ENCODE measurements at places on chromosomes 3 and 15.

- DNase-seq = no peak
These were observed at the start of gene GMNC for GRCh38 chr3:190862209-190863118. GMNC (minus strand) TSS chr3:190862694; CDS start chr3:190862615, 79 bp downstream.

DNA sequence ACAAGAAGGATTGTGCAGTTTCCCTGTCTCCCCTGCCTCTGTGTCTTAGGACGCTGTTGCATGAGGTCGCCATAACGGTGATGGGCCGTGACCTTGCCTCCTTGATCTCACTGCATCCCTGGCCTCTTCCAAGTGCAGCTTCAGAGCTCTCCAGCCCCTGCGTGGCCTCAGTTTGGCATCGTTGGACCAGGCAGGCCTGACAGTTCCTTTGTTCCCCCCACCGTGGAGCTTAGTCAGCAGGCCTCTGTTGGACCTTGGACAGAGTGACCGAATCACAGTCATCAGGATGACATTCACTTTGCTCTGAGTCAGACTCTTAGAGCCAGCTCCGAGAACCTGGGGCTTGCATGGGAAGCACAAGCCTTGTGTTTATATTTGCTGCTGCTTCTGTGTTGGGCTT, 139.4 kb downstream of the OPA1 start:
- no peak for DNase-seq

DNA sequence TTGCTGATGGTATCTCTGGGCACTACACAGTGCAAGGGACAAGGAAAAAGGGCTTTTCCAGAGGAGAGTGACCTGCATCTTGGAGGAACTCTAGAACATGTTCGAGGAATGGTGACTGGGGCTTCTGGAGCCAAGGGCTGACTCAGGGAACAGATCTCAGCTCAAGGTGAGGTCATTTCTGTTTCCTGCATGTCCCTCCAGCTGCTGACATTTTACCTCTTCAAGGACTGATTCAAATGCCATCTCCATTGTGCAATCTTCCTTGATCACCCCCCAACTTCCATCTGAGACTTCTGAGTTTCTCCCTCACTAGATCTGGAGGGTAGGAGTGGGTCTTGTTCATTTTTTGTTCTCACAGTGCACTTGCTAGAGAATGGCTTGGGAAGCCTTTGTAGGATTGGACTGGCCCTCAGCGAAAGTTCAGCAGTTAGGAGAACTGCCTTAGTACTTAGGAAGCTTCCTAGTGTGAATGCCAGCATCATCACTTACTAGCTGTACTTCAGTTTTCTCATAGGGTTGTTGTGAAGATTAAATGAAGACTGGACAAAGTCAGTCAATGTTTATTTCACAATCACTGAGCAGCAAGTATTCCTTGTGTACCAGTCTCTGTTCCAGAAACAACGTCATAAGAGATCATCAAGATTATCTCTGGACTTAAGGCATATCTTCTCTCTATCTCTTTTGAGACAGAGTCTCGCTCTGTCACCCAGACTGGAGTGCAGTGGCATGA, 2.6 kb upstream of the IDH3A start:
- no peak for DNase-seq

- no peak for DNase-seq
These were observed 7.0 kb downstream of the TRAK1 start for GRCh38 chr3:42098171-42098570.

DNA sequence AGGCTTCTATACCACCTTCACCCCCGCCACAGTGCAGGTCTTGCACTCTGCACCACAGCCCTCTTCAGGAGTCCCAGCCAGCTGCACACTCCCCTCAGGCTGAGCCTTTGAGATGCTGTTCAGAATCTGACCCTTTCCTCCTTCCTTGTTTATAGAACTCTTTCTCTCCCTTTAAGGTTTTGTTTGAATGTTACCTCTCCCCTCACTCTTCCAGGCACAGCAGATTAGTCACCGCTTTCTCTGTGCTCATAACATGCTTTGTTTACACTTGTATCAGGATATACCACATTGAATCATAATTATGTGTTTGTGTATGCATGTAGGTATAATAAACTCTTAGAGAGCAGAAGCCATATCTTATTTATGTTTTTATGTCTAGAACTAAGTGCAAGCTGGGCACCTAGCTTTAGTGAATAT, 168.4 kb upstream of the BCL6 start:
- DNase-seq = no peak

DNA sequence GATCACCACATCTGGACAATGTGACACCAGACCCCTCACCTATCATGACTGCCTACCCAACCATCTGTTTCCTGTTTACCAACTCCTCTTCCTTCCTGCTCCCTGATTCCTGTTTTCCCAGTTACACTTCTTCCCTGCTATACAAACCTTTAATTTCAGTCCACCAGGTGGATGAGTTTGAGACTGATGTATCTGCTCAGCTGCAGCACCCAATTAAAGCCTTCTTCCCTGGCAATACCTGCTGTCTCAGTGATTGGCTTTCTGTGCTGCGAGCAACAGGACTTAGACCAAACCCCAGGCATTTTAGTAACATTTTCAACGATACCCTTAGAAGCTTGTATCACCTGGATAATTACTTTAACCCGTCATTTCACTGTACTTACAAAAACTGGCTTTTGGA, 968.2 kb upstream of the NR2F2 start:
- no peak for DNase-seq

DNA sequence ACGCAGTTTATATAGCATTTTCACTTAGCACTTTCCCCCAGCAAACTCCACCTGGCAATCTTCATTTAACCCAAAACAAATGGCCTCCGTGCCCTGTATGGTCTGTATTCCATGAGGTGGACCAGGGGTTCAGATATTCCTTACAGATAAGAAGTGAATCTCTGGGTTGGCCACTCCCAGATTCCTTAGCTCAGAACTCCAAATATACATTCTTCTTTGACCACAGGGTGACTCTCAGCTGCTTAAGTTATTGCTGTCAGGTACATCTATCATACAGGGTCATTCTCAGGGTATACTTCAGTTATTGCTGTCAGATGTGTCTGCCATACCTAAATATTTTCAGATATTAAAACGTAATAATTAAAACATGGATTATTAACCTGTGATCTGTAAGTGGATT, 229.8 kb downstream of the TBL1XR1 start:
- no peak for DNase-seq

GRCh38 chr15:63292771-63293170, 15.4 kb downstream of the APH1B start:
- no peak for DNase-seq

DNA sequence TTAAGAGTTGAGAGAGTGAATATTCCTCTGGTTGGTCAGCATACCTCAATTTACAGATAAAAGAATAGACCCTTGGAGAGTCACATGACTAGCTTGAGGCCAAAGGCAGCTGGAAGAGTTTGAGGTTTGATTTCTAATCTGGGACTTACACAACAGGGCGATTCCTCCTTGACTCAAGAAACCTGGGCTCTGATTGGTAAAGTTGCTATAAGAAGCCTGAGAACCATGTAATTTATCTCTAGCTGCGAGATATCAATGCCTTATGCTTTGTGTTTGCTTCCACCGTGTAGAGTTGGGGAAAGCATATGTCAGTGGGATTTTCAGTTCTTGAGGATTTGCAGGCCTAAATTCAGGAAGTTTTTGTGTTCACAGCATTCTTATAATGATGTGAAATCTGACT, 206.0 kb downstream of the KLHL25 start:
- DNase-seq = no peak

GRCh38 chr3:24258727-24259600, 235.7 kb downstream of the THRB start:
- no peak for DNase-seq

GRCh38 chr3:156577736-156578135, 22.8 kb upstream of the SSR3 start:
- no peak for DNase-seq

GRCh38 chr15:60413231-60413824, 15.5 kb upstream of the ANXA2 start:
- no peak for DNase-seq

DNA sequence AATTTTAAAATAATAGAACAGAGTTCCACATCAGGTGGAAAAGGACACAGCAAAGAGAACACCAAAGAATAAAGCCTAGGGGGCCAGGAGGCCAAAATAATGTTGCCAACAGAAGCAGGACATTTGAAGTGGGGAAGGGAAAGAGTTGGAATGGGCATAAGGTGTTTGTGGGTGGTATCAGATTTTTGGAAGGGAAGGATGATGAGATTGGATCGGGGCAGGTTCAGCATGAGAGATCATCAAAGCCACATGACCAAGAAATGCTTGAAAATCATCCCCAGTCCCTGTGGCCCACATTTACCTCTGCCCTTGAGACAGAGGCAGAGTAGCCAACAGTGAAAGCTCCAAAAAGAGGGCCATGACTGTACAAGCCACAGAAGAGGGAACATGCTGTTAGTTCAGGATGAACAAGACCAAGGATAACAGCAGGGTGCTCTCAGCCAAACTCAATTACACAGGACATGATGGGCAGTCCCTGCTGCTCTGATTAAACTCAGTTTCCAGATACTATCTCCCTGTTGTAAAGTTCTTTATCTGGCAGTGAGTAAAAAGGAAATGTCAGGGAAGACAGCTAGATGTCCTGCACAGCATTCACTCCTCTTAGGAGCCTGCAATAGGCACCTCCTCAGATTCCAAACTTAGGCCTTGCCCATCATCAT, 32.5 kb downstream of the RAB27A start:
- DNase-seq = no peak

DNA sequence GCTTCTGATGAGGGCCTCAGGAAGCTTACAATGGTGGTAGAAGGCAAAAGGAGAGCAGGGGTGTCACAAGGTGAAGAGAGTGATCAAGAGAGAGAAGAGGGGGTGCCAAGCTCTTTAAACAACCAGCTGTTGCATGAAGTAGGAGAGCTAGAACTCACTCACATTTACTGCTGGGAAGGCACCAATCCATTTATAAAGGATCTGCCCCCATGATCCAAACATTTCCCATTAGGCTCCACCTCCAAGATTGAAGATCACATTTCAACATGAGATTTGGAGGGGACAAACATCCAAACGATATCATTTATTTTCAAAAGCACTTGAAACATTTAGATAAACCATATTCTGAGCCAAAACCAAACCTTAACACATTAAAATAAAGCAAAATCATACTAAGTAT, 26.3 kb downstream of the ANKRD28 start:
- DNase-seq = no peak

DNA sequence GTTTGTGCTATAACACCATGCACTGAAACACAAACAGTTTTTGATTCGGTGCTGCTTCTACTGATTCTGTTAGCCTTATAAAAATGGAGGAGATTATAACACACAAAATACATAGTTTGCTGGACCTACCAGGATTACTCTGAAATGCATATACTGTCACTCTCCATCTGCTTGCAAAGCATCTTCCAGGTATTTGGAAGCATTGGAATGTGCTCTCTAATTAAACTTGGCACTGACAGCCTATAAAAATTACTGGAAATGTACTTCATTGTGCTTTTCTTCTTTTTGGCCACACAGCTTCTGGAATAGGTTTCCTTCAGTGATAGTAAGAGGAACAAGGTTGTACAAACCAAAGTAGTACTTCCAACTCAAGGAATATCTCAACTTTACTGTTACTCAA, 376.1 kb downstream of the UNC13C start:
- no peak for DNase-seq

DNA sequence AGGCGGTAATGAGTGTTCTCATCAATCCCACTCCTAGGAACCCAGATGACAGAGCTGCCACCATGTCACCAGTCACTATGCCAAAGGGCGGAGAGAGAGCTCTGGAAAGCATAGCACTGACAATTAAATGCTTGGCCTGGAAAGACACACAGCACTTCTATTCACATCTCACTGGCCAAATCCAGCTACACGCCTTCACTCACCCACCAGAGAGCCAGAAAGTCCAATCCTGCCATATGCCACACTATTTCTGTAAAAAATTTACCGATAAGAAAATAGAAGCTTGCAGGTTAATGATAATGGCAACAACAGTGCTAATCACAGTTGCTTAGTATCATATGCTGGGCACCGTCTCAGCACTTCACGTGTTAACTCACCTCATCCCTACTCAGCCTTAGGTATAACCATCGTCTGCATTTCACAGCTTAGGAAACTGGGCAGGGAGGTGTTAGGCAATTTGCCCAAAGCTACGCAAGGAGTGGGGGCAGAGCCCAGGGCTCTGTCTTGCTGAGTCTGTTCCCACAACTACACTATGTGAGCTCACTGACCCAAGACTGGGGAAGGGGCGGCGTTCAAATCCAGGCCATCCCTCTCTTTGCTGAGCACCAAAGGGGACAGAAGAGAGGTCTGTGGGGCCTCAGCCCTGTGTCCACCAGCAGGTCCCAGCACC, 16.5 kb downstream of the KLHL25 start:
- DNase-seq = no peak

GRCh38 chr3:151156618-151157216, 46.3 kb downstream of the GPR171 start:
- no peak for DNase-seq

DNA sequence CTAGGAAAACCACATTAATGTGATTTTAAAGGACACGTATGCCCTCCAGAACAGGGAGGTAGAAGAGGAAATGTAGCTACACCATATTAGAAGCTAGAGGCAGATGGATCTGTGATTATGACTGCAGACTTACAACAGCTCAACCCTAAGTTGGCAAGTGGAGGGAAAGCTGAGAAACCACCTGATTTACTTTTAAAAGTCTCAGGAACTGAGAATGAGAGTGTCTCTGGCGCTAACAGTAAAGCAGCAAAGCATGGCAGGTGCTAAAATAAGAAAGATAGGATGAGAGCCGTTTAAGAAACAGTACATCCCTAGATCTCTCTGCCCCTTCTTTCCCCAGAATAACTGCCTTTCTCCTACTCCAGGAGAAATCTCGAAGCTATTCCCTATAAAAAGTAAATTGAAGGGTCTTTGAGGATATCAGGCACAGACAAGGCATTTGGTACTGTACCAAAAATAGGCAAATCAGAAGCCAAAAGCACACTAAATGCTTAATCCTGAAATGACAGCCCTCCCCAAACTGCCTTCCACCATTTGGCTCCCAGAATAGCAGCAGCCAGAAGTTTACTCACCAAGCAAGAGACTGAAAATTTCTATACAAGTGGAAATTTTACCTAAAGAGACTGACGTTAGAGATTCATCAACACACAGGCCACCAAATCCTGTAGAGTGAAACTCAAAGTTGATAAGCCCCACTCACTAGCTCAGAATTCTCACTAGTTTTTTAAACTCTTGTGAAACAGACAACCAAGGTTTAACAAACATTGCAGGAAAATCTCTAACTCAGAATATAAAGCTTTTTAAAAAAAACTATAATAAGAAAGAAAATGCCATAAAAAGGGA, 34.3 kb upstream of the PARP14 start:
- no peak for DNase-seq
